ENCODE measurements at places on chromosomes 3 and 15.

GRCh38 chr3:151998744-151999143 lies 125.3 kb downstream of the SUCNR1 start:
- no peak for DNase-seq

GRCh38 chr3:126440709-126440995 lies 35.0 kb downstream of the ZXDC start:
- peak; percentile 45 for DNase-seq

GRCh38 chr15:74275957-74276356 lies 39.8 kb downstream of the CCDC33 start:
- DNase-seq, result no peak

- no peak for DNase-seq
Measured at GRCh38 chr3:119635719-119636118, 24.7 kb downstream of the POPDC2 start.

DNA sequence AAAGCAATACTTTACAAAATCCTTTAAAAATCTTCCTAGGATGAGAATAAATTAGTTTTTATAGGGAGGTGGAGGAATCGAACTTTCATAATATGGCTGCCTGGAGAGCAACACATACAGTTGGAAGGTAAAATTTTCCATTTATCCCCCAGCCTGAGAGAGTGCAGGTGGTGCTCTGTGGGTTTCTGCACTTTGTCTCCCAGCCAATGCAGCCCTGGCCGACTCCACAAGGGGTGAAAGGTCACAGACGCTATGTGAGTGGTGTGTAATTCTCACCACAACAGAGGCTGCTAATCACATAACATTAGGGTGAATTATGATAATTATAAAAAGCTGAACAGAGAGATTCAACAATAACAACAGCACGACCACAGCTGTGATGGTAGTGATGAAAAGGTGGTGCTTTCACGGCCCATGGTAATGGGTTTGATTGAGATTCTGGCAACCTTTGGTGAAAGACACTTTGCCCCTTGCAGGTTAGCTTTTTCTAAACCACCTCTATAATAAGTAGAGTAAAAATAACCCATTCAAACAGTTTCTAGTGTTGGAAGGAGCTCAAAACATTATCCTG lies 30.1 kb upstream of the NANOGP8 start:
- no peak for DNase-seq

DNA sequence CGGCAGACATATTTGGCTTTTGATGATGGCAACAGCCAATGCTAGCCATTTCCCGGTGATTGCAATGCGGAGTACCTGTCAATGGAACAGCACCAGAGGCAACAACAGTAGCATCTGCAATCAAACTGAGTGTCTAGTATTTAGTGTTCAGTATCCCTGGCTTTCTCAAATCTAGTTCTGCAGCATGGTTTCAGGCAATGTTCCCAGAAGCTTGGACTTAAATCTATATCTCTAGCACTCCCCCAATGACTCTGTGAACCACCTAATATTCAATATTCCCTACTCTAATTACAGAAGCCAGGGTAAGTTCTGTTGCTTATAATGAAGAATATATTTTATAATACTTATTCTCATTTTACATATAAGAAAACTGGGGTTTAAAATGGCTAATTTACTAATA lies 48.2 kb downstream of the TBL1XR1 start:
- no peak for DNase-seq

GRCh38 chr3:47186285-47186684 lies 22.4 kb upstream of the SETD2 start:
- no peak for DNase-seq

DNA sequence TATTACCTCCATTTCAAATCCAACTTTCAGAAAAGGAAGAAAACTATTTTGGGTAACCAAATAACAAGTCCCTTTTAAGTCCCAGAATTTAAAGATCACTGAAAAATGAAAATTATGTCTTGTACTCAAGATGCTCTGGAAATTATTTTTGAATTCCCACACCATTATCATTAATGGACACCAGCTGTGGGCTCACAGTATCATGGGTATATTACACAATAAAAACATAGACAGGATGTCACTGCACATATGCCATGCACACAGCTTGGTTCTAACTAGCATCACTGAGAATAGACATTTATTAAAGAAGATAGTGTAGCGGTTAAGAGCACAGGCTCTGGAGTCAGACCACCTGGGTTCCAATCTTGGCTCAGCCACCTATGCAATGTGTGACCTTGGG lies 130.4 kb downstream of the FRMD5 start:
- no peak for DNase-seq

DNA sequence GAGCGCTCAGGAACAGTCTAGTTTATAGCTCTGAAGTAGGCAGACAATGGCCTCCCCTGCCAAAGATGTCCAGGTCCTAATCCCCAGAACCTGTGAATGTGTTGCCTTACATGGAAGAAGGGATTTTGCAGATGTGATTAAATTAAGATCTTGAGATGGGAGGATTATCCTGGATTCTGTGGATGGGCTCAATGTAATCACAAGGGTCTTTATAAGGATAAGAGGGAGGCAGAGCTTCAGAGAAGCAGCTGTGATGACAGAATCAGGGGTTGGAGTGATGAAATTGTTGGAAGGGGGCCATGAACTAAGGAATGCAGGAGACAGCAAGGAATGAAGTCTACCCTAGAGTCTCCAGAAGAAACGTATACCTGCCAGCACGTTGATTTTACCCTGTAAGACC lies 14.0 kb upstream of the GK5 start:
- DNase-seq, result no peak

- DNase-seq, result no peak
Measured at GRCh38 chr15:85116925-85117646, 135.4 kb downstream of the PDE8A start.

- no peak for DNase-seq
Measured at GRCh38 chr3:152610622-152611021, 224.3 kb upstream of the P2RY1 start.

- DNase-seq, result no peak
Measured at GRCh38 chr3:102532901-102533300, 98.1 kb downstream of the ZPLD1 start.

GRCh38 chr3:117820658-117821299 lies 1111.2 kb downstream of the TUSC7 start:
- no peak for DNase-seq

- DNase-seq, result no peak
Measured at GRCh38 chr3:108320746-108321350, 24.5 kb downstream of the HHLA2 start.

DNA sequence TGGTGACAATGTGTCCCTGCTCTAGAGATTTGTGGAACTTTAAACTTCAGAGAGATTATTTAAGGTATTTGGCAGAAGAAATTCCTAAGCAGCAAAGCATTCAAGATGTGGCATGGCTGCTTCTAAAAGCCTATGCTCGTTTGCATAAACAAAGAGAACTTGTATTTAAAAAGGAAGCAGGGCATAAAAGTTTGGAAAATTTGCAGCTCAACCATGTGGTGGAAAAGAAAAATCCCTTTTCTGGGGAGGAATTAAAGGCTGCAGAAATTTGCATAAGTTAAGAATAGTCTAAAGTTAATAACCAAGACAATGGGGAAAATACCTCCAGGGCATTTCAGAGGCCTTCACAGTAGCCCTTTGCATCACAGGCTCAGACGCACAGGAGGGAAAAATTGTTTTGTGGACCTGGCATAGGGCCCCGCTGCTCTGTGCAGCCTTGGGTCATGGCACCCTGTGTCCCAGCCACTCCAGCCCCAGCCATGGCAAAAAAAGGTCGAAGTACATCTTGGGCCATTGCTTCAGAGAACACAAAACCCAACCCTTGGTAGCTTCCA lies 1109.1 kb downstream of the OTOL1 start:
- no peak for DNase-seq

DNA sequence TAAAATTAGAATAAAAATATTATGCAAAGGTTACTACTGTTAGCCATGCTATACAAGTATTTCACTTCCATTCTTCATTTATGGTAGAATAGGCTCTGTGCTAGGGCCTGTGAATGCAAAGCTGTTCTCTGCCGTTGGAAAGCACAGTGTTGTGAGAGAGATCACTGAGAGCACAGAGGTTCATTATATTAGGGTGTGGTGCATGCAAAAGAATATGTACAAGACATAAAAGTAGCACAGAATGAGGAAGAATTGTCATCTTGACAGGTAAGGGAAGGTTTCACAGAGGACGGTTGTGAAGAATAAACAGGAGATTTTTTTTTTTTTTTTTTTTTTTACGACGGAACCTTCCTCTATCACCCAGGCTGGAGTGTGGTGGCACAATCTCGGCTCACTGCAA lies 25.2 kb upstream of the FNDC3B start:
- no peak for DNase-seq

Data from ascending aorta (tissue), 2 donors.